ENCODE measurements at places on chromosomes 5 and 9. TPM values are rescaled to one million over a fixed set of nuclear protein-coding genes. Genes with fewer than 3 reads are reported as not detected.

- no peak for DNase-seq
Observed at GRCh38 chr9:82651474-82651873, 411.5 kb downstream of the RASEF start.

DNA sequence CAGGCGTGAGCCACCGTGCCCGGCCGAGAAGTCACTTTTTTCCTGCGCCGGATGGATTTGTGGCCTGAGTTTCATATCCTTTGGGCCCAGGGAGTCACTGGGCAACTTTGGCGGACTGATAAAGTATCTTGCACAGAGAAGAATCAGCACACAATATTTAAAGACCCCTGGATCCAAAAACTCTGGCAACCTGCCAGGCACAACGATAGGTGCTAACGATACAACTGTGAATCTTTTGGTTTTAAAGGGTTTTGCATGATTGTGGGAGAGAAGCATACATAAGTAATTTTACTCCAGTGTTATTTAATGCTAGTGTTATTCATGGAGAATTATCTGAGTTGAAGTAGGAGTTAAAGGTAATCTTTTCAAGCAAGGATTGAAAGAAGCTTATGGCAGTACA is 85.3 kb downstream of the TAF11L14 start:
- DNase-seq = no peak

DNA sequence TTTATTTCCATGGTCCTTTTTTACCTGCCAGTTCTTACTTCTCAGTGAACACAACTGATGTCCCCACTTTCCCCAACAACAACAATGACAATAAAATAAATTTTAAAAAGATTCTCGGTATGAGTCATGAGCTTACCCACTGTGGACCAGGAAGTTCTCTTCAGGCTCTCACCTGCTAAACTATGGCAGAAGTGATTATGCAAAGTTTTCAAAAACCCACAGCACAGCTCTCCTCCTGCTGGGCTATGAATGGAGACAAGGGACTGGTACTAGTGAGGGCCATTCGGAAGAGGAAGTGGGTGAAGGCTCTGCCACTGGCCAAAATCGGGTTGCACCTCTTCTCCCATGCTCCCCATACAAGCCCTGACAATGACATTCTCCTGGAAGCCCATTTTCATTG is 429.4 kb downstream of the PIK3R1 start:
- DNase-seq = no peak

DNA sequence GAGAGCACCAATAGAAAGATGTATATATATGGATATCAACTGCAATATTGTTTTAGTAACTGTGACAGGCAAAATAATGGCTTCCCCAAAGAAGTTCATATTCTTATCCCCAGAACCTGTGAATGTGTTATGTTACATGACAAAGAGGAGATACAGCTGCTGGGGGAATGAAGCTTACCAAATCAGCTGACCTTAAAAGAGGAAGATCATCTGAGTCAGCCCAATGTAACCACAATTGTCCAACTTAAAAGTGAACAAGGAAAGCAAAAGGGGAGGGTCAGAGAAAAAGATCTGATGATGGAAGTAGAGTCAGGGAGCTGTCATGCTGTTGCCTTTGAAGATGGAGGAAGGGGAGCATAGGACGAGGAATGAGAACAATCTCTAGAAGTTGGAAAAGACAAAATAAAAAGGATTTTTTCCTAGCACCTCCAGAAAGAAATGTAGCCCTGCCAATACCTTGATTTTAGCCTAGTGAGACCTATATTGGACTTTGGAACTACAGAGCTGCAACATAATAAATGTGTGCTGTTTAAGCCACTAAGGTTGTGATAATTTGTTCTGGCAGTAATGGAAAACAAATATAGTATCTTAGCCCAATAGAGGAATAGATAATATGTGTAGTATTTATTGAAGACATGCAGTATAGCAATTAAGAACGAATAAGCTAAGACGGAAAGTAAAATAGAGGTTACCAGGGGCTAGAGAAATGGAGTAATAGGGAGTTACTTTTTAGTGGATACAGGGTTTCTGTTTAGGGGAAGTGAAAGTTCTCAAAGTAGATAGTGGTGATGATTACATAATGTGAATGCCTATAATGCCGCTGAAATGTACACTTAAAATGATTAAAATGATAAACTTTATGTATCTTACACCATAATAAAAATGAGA is 115.9 kb downstream of the PIK3R1 start:
- DNase-seq = no peak

DNA sequence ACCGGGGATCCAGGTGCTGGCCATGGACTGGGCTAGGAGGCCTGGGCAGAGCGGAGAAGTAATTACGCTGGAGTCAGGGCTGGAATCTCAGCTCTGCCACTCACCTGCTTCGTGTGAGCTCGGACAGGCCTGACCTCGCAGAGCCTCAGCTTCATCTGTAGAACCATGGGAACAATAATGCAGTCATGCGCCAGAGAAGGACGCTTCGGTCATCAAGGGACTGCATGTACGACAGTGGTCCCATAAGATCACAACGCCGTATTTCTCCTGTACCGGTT is 145.1 kb downstream of the GAPVD1 start:
- DNase-seq = no peak

GRCh38 chr5:180126716-180127681 is 55.4 kb upstream of the RNF130 start:
- DNase-seq = no peak

DNA sequence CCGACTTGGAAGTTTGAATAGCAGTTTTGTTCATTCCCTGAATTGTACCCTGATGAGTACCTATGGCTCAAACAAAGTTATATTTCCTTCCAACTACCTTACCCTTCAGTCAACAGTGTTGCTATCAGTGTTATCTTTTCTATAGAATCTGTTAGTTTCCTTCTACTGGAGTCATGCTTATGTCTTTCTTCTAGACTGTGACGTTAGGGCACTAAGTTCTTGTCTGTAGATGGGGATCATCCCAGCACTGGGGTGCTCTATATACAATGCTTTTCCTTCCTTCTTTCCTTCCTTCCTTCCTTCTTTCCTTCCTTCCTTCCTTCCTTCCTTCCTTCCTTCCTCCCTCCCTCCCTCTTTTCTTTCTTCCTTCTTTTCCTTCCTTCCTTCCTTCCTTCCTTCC is 973.0 kb downstream of the CDH12 start:
- no peak for DNase-seq

- no peak for DNase-seq
Observed at GRCh38 chr9:3397766-3398165, 128.0 kb downstream of the RFX3 start.

GRCh38 chr9:101446732-101447131 is 11.2 kb upstream of the ALDOB start:
- DNase-seq = no peak

- DNase-seq = no peak
Observed at GRCh38 chr5:151215546-151215880, 8.4 kb downstream of the CCDC69 start.

- no peak for DNase-seq
Observed at GRCh38 chr5:149213264-149213880, 58.3 kb upstream of the AFAP1L1 start.

GRCh38 chr5:43631182-43631910 is 28.4 kb downstream of the NNT start:
- DNase-seq = peak; percentile 39

DNA sequence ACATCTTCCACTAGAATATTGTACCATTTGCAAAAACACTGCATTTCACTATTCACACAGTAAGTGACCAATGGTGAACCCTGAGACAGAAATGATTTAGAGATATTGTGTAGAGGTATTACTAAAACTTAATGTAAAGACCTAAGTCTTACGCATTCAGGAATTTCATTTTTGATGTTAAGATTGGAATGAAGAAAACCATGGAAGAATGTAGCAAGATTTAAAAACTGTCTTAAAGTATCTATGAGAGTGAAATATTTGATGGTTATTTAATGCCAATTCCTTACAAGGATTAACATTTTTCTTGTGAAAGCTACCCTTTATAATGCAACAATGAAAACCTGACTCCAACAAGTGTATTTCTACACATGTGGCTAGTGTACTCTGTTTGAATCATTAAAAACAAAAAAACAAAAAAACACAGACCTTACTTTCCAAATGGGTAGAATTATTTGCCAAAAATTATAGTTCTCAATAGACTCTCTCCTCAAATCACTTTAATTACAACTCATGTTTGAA is 172.0 kb downstream of the NNT start:
- DNase-seq = no peak

GRCh38 chr9:93920131-93920800 is 34.9 kb downstream of the BARX1 start:
- no peak for DNase-seq

- DNase-seq = no peak
Observed at GRCh38 chr5:79990205-79990597, 861 bp downstream of the MTX3 start.

- no peak for DNase-seq
Observed at GRCh38 chr9:83423815-83424707, 114.1 kb downstream of the FRMD3 start.

- DNase-seq = no peak
Observed at GRCh38 chr9:35162605-35163315, 951 bp downstream of the UNC13B start.

- no peak for DNase-seq
Observed at GRCh38 chr9:17757816-17758215, 178.9 kb downstream of the SH3GL2 start.

DNA sequence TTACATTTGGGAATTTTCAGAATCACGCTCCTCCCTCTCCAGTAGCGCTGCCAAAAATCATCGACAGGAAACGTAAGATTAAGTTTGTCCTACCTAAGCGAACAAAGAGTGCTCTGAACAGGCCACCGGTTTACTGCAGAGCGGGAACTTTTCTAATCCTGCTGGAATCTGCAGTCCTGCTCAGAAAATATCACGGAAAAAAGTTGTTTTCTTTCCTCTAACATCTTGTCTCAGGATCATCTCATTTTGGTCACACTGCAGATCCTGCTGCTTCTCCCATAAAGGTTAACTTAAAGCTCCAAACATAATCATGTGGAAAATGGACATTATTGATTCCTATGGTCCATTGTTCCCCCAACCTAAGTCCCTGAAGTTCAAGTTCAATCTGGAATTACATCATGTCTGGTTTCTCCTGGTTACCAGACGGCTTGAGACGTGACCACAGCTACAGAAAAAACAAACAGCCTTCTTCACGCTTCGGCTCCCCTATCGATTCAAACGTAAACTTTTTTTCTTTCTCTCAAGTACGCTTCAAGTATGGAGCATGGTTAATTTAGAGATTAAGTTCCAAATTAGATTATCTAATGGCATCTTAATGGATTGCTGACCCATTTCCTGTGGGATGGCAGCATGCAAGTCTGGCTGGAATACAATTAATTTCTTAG is 217.6 kb downstream of the NFIB start:
- peak; percentile 95 for DNase-seq

DNA sequence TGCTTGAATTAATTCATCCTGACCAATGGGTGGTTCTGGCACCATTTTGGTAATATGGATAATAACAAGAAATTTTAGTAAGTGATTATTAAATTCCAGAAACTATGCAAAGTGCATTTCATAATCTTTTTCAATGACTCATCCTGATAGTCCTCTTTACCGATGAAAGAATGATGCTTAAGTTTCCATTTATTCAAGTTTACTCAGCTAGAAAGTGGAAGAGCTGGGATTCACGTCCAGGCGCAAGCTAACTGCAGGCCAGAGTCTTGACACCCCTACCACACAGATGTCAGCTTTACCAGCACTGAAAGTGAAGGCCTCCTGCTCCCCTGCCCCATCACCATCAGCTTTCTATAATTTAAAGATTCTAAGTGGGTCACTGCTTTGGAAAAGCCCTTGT is 493.5 kb upstream of the WWC1 start:
- DNase-seq = no peak

The OR13D1 gene
- total RNA-seq = not detected

The RAI14 gene
- total RNA-seq = 250 TPM

The DRD1 gene
- total RNA-seq = not detected

The ZBTB26 gene
- 4.2 TPM for total RNA-seq

The PCDHB13 gene
- total RNA-seq = 3.0 TPM

The TLX3 gene
- total RNA-seq = not detected

The MEGF9 gene
- 14.8 TPM for total RNA-seq

All from glomerular endothelial cell (primary cell).